ENCODE measurements at places on chromosomes 7 and 10.

DNA sequence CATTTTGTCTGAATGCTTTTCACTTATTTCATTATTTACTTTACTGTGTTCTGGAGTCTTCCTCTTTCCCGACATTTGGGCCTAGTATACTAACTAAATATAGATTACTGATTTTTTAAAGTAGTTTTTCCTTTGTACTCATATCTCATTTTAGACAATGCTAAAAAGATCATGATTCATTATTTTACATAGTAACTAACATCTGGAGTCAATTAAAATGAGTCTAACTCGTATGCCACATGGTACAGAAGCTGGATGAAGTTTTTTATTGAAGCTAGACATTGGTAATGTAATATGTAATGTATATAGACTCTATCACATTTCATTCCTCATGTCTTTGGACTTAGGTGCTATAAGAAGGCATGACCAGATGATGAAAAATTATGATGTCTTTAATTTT, 156.3 kb upstream of the HGF start:
- no peak for DNase-seq

GRCh38 chr7:11343818-11344413, 370.2 kb downstream of the PHF14 start:
- DNase-seq = peak; percentile 73

- no peak for DNase-seq
Measured at GRCh38 chr10:84368828-84369227, 40.4 kb downstream of the CCSER2 start.

DNA sequence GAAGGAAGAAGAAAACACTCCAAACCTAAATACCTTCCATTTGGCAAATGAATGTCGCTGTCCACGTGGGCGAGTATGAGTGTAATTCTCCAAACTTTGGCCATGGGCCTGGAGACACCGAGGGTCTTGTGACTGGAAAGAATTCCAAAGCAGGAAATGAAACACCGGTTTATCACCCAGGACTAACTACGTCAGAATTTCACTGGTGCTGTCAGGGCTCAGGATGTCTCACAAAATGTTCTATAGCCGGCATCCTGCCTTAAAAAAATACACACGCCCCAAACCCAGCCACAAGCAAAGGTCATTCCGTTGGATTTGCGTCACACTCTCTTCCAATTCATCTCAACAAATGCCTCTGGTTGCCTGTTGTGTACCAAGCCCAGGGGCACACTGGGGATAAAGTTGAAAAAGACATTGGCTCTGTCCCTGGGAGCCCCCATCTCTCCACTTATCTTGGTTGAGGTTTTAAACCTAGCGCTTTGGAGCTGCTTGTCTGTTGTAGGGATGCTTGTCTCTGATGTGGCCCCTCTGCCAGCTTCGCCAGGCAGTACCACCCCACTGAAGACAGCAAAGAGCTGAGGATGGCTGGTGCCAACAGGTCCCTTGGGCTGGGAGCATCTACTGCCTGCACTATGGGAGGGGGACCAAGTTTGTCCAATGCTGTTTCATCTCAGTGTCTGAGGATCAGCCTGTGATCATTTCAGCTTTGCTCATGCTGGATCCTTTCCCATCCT, 31.2 kb downstream of the GSTO2 start:
- no peak for DNase-seq

DNA sequence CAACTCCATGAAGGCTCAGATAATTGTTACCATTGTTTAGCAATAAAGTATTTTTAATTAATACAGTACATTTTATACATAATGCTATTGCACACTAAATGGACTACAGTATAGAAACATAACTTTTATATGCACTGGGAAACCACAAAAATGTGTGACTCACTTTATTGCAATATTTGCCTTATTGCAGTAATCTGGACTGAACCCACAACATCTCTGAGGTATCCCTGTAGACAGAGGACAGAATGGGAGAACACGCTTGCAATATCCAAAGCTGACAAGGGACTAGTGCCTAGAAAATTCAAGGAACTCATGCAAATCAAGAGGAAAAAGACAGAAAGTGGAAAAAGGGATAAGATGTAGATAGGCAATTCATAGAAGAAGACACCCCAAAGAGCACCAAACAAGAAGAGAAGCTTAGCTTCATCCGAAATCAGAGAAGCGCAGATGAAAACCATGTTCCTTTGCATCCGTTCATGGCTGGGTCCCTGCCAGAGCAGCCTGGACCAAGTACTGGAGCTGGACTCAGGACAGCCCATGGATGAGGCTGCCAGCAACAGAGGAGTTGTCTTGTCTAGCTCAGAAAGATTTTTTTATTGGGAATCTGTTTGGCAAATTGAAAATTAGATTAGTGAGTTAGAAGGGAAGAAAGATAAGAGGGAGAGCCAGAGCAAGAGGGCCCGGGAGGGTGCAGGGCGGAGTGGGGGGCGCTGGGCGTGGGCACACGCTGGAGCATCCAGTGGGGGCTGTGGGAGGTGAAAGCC, 16.0 kb upstream of the GALNTL5 start:
- no peak for DNase-seq

DNA sequence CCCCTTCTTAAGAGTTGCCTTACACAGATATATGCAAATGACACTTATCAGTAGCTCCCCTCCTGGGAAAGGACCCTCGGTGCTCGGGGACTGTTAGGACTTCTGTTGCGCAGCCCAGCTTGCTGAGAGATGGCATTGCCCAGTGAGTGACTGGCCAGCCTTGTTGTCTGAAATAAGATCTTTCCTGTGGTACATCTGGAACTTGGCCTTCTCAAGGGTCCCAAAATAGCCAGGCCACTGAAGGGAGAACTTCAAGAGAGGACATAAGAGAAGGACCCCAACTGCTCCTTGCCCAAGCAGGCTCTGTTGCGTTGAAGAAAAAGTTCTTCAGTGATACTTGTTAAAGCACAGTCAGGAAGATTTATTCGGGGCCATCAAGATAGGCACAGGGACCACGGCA, 17.3 kb downstream of the BAG3 start:
- DNase-seq = no peak

- DNase-seq = no peak
Measured at GRCh38 chr7:158096582-158096981, 491.0 kb downstream of the PTPRN2 start.

DNA sequence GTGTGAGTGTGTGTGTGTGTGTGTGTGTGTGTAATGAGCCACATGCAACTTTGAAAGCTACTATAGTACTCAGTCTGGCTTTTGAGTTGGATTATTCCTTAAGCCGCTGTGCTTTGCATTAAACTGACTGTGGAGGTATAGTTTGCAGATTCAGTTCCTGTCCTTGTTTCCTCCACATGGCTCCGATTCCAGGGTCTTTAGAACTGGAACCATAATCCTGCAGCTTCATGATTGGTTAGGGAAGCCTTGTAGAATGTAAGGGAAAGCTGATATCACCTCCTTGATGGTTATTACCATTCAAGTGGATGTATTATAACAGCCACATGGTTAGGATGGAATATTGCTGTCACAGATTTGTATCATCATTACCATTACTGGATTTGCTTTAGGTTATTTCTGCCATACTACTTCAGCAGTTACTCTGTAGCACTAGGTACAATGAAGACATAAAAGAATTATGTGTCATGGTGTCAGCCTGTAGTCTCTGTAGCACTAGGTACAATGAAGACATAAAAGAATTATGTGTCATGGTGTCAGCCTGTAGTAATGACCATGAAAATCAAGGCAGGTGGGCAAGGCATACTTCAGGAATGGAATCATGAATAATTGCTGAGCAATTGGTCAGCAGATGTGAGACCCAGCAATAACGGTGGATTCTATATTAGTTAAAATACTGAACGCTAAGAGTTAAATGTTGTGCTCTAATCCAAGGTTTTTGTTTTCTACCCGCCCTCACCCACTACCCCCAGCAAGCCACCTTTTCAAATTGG, 275.1 kb upstream of the FZD1 start:
- DNase-seq = peak; percentile 27

- no peak for DNase-seq
Measured at GRCh38 chr7:48052748-48053147, 17.4 kb downstream of the C7orf57 start.

DNA sequence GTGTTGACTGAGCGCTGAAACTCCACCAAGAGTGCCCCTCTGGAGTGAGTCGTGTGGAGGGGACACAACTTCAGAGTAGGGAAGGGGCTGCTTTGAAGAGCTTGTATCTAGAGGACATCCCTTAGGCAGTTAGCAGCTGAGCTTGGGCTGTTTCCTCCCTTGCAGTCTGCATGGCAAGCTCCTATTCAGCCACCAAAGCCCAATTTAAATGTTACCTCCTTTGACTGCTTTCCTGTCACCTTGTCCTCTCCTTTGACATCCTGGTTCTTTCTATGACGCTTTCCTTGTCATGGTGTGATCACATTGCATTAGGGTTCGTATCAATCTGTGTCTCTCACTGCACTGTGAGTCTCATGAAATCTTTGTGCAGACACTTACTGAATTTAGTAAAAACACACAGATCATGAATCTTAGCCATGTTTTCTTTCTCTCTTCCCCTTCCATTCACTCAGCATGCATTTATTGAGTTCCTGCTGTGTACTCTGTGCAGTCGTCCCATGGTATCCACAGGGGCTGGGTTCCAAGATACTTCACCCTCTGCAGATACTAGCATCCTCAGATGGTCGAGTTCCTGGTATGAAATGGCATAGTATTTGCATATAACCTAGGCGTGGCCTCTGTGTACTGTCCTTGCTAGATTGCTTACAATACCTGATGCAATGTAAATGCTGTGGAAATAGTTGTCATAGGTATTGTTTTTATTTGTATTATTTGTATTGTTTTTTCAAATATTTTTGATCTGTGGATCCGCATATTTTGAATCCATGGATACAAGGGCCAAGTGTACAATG, 228.5 kb downstream of the CCDC3 start:
- DNase-seq = no peak

DNA sequence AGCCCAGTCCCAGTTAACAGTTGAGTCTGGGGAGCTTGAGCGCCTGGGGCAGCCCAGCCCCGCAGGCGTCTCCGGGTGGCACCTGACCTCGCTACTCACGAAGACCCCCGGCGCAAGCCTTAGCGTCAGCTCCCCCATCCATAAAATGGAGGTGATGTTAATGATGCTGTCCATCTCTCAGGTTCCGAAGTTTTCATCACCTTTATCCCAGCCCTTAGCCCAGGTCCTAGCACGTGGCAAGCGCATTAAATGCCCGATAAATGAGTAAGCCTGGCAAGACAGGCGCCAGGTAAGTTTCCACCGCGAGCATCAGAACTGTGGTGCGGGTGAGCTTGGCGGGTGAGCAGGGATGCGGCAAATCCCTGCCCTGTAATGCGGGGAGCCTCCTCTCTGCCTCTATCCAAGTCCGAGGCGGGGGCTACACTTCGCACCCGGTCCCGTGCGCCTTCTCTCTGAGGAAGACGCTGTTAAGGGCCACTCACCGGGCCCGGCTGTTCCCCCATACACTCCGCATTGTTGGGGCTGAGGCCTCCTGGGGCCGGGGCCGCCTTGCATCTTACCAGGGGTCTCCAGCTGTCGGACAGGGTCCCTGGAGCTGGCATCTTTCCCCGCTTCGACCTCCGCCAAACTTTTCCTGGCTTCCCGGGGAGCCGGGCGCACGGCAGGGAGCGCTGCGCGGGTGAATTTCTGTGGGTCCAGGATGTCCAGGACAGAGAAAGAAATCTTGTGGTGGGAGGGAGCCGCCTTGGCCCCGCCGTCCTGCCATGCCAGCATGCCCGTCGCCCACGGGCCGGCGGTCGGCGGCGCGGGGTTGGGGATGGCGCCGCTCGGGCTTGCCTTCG, 444 bp downstream of the NKX1-2 start:
- no peak for DNase-seq

DNA sequence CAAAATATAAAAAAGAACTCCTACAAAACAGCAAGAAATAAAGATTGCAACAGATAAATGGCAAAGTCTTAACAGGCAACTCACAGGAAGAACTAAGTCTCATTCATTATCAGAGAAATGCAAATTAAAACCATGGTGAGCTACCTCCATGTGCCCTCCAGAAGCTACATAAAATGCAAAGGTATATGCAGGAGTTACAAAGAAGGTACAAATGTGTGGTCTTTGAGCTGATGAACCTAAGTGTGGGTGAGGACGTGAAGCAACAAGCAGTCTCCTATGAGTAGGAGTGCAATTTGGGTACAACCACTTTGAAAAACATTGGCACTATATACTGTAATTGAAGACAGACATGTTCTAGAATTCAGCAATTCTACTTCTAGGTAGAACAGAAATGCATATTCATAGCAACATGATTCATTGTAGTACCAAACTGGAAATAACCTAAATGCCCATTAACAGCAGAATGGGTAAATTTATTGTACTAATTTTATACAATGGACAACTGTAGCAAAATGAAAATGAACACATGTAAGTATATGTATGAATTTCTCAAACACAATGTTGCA, 61.6 kb upstream of the KCNMA1 start:
- no peak for DNase-seq

- peak; percentile 70 for DNase-seq
Measured at GRCh38 chr7:100247152-100247757, 27.5 kb downstream of the PVRIG start.

GRCh38 chr7:3917436-3917835, 616.4 kb downstream of the SDK1 start:
- no peak for DNase-seq

DNA sequence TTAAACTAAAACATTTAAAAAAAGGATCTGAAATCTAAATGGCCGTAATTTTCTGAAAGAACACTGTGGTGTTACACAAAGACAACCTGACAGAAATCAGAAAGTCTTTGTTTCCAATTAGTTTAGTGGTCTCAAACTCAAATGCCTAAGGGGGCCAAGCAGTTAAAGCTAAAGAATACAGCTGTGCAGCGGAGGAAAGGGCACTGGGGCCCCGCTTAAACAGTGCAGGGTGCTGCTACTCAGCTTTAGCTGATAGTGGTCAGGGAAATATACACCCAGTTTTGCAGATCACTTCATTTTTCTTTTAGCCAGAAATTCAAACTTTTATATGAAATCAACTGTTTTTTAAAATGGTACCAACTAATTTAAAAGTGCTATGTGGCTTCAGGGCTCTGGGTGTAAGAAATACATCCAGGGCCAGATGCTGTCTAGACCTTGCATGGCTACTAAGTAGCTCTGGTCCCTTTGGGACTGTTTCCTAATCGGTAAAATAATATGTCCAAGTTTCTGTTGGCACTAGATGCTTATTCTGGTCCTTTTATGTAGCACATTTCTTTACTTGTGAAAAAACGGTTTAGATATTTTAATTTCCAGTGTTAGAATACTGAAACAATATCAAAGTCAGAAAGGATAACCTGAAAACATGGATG, 161.8 kb upstream of the LAMB4 start:
- no peak for DNase-seq

DNA sequence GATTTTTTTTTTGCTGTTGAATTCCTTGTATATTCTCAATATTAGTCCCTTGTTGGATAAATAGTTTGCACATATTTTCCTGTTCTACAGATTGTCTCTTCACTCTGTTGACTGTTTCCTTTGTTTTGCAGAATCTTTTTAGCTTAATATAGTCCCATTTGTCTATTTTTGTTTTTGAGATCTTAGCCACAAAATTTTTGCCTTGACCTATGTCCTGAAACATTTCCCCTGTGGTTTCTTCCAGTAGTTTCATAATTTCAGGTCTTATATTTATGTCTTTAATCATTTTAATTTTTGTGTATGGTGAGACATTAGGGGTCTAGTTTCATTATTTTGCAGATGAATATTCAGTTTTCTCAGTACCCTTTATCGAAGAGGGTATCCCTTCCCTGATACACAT, 92.7 kb downstream of the LANCL2 start:
- DNase-seq = no peak

All from NCI-H1105 treated with DMSO at 0.1 percent for 48 hours (cell line).